ENCODE measurements at places on chromosomes 5 and 9.

DNA sequence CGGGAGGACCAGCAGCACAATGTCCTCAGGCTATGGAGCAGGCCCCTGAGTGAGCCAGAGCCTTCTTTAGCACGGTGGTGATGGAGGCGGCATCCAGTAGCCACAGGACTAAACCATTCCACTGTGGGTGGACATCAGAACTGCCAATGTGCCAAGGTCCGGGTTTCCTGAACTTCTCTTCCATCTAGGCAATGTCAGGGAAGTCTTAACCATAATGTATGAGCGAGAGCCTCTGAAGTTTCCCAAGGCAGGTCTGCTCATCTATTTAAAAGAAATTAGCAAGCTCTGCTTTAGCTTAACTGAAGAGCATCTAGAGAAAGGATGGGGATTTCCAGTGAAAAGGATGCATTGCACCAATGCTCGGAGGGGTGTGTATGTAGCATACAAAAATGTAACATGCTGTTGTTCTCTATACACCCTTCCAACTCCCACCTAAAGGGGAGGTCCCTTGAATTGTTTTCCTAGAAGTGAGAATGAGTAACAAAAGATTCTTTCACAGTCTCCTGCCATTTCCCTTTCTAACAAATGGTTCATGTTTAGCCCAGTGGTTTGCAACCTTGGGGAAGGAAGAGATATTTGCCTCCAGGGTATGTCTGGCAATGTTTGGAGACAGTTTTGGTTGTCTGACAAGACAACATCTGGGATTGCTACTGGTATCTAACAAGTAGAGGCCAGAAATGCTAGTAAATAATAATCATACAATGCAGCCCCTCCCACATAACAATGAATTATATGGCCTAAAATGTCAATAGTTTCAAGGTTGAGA, 6.1 kb upstream of the RXFP3 start:
- no peak for DNase-seq

- DNase-seq, result no peak
Measured at GRCh38 chr9:136560586-136560985, 14.7 kb upstream of the NOTCH1 start.

DNA sequence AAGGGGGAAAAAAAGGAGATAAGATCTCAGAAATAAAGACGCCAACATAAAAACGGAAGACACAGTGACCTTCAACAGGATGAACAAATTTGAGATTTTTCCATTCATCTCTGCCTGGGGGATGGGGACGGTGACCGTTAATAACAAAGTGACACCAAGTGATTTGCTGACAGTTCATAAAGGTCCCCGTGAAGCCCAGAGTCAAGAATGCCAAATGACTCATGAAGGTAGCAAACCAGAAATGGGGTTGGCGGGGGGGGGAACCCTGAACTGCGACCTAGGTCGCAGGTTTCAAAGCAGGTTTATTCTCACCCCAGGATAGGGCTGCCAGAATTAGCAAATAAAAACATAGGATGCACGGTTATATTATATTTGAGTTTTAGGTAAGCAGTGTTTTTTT, 21.1 kb upstream of the SHB start:
- DNase-seq, result no peak

- DNase-seq, result no peak
Measured at GRCh38 chr5:147918101-147918685, 11.9 kb upstream of the C5orf46 start.

DNA sequence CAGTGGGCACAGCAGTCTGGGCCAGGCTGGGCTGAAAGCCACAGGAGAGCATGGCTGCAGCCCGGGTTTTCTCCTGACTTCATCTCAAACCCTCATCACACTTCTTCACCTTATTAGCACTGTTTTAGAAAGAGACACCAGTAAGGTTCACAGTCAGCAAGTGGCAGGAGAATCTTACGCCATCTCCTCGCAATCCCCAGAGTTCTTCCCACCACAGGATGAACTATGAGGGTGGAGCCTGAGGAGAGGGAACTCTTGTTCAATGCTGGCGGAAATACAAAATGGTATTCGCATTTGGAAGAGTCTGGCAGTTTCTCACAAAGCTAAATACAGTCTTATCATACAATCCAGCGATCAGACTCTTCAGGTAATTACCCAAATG, 14.7 kb downstream of the BICD2 start:
- DNase-seq, result no peak

GRCh38 chr5:171269717-171270116, 39.3 kb upstream of the TLX3 start:
- DNase-seq, result no peak

GRCh38 chr5:127906562-127907204, 176.9 kb upstream of the SLC12A2 start:
- DNase-seq, result no peak

DNA sequence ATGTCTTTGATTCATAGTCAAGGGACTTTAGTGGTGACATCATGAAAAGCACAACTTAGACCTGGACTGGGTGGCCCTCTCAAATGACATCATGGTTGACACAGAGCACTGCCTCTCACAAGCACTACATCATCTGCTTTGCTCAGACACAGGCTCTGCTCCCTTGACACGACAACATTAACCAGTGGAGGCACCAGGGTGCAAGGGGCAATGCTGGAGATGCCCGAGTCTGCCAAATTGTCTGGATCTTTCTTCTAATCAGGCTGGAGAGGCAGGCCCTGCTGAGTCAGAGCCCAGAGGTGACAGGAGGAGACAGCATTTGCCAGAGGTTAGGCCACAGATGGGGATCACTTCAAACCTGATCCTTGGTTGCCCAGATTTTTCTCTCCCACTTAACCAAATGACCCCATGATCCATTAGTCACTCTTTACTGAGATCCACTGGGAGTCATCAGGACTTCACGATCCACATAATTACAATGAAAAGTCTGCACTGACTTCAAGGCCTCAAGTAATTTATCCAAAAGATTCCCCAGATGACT, 174.4 kb downstream of the SLIT3 start:
- no peak for DNase-seq

- no peak for DNase-seq
Measured at GRCh38 chr9:2378266-2378665, 243.3 kb upstream of the VLDLR start.

DNA sequence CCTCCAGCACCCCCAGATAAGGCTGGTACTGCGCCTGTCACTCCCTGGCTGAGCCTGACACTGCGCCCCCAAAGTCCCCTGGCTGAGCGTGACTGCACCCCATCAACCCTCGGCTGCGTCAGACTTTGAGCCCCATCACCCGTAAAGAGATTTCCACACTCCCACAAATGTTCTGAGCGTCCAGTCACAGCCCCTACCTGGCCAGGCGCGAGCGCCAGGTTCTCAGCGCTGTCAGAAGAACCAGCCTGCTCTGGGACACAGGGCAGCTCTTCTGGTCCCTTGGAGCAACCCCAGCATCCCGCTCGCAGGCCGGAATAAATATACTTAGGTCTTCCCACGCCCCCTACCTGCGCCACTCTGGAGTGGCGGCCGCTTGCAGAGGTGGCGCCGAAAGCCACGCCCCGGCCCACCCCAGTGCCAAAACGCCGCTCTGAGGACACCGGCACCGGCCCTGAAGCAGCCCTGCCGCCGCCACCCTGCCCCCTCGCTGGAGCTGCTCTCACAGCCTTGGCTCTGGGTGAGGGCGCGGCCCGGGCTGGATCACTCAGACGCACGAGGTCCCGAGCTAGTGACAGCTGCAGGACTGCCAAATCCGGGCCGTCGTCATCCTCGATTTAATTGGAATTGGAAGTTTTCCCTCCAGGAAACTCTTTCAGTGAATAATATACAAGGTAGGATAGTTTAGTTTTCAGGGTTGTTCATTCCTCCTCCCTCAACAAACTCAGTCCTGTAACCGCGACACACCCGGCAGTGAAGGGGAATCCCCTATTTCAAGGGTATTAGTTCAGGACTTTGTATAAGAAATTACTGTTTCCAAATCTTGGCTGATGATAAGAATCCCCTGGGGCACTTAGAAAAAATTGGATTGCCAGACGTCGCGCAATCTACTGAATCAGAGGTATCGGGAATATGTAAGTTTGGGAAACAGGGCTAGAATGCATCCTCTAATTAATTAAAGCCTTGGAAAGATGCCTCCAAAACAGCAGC, 1.2 kb upstream of the CEMIP2 start:
- peak; percentile 64 for DNase-seq

DNA sequence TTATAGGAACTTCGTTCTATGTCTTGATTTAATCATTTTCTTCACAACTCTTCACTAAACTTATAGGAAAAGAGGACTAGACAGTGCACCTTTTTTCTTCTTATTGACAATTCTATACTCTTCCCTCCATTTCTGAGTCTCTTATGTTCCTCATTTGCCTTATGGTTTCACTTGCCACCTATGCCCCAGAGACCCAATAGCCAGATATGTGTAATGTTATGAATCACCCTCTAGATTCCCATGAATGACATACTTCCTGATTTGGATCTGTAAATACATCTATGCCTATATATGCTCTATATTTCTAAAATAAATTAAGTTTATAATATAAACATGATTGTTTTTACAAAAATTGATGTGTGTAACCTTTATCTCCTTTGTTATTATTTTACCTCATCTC, 514.1 kb upstream of the MEF2C start:
- DNase-seq, result no peak

GRCh38 chr5:154543380-154543779, 65.4 kb upstream of the HAND1 start:
- DNase-seq, result no peak

- DNase-seq, result peak; percentile 55
Measured at GRCh38 chr9:113602126-113603047, 138.9 kb downstream of the RGS3 start.

GRCh38 chr5:30937070-30937469, 256.4 kb upstream of the CDH6 start:
- DNase-seq, result peak; percentile 81

- no peak for DNase-seq
Measured at GRCh38 chr9:79362100-79363081, 209.4 kb upstream of the TLE4 start.

GRCh38 chr5:164600274-164600673, 1094.9 kb downstream of the MAT2B start:
- DNase-seq, result no peak

DNA sequence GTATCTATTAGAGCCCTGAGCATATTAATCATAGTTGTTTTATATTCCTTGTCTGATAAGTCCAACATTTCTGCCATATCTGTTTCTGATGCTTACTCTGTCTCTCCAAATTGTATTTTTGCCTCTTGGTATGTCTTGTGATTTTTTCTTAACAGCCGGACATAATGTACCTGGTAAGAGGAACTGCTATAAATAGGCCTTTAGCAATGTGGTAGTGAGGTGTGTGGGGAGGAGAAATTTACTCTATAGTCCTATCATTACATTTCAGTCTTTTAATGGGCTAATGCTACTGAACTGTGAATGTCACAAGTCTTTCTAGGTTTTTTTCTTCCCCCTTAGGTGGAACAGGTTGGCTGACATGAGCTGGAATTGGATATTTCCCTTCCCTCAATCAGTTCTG, 176.1 kb upstream of the FGF10 start:
- DNase-seq, result no peak

DNA sequence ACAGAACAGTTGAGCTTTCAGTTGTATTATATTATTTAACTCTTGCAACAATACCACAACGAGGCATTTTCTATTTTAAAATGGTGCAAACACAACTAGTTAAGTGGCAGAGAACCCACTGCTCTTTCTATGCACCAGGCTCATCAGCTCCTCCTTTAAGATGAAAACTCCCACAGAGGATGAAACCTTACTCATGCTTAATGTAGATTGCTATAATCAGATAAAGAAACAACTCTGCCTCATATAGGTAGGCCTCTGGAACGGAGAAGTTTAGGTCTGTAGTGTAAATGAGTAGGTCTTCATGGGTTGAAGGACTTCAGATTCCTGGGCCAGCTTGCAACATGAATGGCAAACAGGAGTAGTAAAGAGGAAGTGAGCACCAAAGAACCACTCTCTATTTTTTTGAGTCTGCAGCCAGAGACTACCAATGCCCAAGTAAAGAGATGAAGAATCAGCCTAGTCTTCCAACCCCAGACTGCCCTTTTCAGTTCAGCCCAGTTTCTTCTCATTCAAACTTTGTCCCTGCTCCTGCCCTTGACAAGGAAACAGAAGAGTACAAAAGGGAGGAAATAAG, 33.9 kb downstream of the HACD4 start:
- DNase-seq, result no peak

GRCh38 chr9:132426639-132427414, 16.8 kb downstream of the CFAP77 start:
- DNase-seq, result no peak

DNA sequence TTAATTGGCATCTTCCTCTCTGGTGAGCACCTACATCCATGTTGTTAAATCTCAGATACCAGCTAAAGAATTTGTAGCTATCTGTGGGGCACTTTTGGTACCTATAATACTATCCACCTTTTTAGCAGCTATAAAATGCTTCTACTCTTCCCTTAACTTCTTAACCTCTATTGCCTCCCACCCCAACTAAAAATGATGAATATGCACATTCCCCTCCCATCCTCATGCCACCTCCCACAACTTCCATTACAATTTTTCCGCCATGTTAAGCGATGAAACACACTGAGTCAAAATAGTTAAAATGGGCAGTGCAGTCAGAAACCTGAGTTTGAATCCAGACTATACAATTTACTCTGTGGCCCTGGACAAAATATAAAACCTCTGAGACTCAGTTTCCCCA, 10.1 kb downstream of the SSBP2 start:
- DNase-seq, result no peak

- no peak for DNase-seq
Measured at GRCh38 chr9:129038109-129038852, 1.9 kb downstream of the MIGA2 start.

- no peak for DNase-seq
Measured at GRCh38 chr5:44821164-44821563, 12.4 kb downstream of the MRPS30 start.

GRCh38 chr5:65830856-65831255, 95.5 kb upstream of the ERBIN start:
- no peak for DNase-seq

DNA sequence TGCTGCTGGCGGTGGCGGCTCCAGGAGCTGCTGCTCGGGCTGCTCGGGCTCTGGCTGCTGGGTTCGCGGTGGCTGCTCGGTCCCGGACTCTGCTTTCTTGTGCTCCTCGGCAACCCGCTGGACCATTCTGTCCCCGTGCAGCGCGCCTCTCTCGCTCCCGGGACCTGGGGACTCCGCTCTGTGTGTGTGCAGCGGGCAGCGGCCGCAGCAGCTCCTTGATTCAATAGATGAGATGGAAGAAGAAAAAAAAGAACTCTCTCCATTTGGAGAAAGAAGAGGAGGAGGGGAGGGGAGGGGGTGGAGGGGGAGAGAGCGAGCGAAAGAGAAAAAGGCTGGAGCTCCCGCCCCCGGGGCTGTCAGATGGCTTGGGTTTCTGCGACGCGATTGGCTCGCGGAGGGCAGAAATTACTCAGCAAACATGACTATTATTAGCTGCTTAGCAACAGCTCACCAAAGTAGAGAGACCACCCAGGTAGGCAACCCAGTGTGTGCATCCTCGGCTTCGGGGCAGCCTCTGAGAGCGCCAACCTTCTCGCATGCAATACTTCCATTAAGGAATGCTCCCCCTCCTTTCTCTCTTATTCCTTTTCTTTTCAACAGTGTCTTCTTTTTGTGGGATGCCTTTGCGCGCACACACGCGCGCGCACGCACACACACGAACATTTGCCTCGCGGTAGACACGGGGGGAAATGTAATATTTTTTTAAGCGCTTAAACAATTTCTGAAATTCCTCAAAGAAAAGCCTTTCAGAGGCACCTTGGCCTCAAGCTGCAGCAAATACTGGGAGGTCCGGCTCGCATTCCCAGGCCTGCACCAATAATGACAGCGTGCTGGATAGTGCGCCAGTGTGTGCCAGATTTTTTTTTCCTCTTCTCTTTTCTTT, 7.6 kb downstream of the PTCH1 start:
- DNase-seq, result peak; percentile 97
